SK-N-DZ (cell line): ENCODE measurements at places on chromosomes 7 and 10.

GRCh38 chr7:124029396-124030188 is 3.3 kb downstream of the TMEM229A start:
- no peak for DNase-seq

DNA sequence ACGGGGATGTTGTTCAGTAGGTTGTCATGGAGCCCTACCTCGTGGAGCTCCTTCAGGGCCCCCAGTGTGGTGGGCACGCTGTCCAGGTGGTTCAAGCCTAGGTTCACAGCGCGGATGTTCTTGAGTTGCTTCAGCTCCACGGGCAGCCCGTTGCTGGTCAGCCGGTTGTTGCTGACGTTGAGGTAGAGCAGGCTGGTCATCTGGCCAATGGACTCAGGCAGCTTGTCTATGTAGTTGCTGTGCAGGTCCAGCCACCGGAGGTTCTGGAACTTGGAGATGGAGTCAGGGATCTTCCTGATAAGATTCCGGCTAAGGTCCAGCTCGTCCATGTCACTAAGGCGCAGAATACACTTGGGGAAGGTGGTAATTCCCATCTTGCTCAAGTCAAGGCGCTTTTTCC is 26.0 kb downstream of the LRRC18 start:
- no peak for DNase-seq

DNA sequence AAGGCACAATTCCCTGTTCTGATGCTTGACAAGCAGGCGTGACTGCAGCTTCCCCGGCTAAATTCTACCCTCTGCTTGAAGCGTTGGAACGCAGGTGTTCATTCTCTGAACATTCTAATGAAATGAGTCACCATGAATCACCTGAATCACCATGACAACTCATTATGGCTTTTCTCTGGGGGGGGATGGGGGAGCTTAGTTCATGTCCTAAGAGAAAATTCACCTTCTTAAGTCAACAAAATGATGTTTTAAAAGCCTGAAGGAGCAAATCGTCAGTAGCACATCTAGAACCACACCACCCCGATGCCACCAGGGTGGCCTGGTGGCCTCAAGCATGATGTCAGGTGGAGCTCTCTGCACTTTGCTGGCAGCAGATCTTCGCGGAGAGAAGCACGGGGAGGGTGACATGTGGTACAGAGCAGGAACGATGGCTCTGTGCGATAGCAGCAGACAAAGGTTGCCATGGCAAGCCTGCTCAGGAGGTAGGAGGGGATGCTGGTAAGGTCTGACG is 33.7 kb downstream of the DDC start:
- peak; percentile 96 for DNase-seq

DNA sequence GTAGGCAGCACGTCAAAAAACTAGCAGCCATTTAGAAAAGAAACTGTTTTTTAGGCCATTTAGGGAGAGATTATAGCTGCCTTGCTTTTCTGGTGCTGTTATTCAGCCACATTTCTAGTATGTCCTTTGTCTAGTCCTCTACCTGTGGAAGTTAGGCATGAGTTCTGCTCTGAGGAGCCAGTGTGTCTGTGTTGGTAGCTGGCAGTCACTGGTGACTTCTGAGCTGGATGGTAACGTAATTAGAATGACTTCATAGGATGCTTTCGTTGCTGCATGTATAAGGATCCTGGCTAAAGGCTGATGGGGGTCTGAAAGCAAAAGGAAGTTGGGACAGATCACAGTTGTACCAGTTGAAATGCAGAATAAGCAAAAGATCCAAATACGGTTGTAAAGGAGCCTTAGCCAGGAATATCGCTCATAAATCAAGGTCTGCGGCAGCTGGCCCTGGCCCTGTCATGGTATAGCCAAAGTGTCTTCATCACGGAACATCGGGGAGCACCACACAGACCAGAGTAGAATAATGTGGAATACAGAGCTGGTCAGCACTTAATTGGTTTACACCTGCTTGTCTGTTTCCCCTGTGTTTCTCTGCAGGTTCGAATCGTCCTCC is 226.7 kb downstream of the EXOC4 start:
- peak; percentile 15 for DNase-seq

- no peak for DNase-seq
These were observed 43.9 kb downstream of the GRK5 start for GRCh38 chr10:119251315-119251708.

- no peak for DNase-seq
These were observed 1.7 kb downstream of the ATAD1 start for GRCh38 chr10:87816163-87816897.

DNA sequence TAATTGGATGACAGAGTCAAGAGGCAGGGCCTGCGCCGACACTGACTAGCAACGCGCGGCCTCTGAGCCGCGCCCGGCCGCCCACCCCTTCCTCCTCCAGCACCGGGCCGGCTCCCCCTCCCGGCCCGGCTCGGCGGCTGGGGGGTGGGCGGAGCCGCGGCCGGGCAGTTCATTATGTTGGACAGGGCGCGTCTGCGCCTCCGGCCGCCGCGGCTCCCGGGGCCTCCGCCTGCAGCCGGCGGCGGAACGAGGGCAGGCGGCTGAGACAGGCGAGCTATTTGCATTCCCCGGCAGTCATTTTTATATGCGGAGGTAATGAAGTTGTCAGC is 106.7 kb downstream of the SNX10 start:
- peak; percentile 76 for DNase-seq

GRCh38 chr7:44215531-44215930 is 14.8 kb downstream of the YKT6 start:
- no peak for DNase-seq

DNA sequence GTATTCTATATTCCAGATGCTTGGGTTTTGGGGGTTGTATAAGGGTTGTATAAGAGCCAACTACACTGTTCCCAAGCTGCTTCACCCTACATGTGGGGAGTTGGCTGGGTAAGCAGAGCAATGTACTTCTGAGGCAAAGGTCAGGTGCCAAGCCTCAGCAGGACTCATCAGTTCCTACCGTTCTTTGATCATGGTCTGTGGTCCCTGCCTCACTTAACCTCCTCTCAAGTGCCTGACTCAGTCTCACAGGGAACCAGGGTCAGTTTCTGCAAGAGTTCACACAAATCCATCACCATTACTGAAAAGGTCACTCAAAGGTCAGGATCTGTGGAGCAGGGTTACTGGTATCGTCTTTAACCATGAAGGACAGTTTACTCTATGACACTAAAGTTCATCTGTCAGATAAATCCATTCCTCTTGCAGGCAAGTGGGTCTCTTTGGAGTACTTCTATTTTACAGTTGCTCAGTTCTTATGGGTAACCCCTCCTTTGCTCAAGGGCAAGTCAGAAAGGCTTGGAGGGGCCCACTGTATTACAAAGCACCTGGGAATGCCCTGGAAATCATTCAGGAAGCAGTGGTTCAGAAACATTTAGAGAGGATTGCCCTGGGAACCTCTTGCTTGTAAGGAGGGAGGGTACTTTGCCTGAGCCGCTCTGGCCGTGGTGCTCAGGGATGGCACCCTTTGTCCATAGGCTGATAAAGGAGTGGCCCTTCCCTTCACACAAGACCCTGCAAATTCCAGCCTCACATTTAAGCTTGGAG is 184.3 kb upstream of the CDCA7L start:
- peak; percentile 29 for DNase-seq

- DNase-seq, result no peak
These were observed 45.2 kb upstream of the NPFFR1 start for GRCh38 chr10:70328967-70329366.

DNA sequence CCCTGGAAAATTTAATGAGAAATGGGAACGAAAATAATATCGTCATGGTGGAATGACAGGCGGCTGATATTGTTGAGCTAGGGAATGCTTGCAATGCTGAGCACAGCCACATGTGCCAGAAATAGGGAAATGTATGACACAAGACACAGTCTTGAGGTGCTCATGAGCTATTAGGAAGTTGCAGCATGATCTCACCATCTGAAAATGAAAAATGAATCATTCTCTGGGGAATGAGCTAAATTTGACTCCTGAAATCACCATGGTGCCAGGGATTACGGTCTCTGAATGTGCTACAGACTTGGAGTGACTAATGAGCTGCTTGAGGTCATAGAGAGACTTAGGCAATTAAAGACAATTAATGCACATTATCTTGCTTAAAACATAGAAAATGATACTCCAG is 845.0 kb downstream of the CNTNAP2 start:
- no peak for DNase-seq

GRCh38 chr7:83593921-83594475 is 54.9 kb downstream of the SEMA3E start:
- no peak for DNase-seq

- no peak for DNase-seq
These were observed 77.7 kb upstream of the FAM3C start for GRCh38 chr7:121473645-121474300.

GRCh38 chr7:115216652-115217051 is 294.8 kb downstream of the MDFIC start:
- no peak for DNase-seq
